ENCODE measurements at places on chromosomes 12 and 14. TPM values are rescaled to one million over a fixed set of nuclear protein-coding genes. Genes with fewer than 3 reads are reported as not detected.

DNA sequence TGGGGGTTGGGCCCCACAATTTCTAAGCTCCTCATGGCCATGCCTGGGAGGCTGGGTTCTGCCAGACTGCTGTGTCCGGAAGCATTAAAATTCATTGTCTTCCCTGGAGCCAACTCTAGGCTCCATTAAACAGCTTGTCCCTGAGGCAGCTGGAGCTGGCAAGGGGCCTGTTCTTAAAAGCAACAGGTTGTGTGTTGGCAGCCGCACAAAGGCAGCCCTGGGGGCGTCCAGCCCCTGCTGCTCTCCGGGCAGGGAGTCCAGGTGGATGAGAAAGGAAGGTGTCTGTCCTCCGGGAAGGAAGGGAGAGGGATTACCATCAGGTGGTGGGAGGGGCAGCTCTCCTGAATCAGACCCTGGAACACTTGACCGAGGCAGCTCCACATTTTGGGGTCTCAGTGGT, 98.9 kb downstream of the CHST11 start:
- ATAC-seq, result no peak

- no peak for ATAC-seq
Measured at GRCh38 chr14:59305836-59306555, 117.5 kb downstream of the DAAM1 start.

The SOAT2 gene
- total RNA-seq, result 1.1 TPM

DNA sequence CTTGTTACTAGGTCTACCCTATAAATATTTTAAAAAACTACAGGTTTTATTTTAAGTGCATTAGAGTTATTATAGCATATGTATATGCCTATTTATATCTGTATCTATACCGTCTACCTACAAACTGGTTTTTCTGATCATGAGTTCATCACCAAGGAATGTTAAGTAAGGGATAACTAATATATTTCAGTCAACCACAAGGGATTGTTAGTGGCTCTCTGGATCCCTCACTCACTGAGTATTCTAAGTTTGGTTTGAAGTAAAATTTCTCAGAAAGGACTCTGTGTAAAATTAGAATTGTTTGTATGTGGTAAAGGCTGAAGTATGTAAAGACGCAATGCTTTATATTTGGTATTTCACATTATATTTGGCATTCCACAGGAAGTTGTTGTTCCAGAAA, 4.8 kb downstream of the EPYC start:
- no peak for ATAC-seq

DNA sequence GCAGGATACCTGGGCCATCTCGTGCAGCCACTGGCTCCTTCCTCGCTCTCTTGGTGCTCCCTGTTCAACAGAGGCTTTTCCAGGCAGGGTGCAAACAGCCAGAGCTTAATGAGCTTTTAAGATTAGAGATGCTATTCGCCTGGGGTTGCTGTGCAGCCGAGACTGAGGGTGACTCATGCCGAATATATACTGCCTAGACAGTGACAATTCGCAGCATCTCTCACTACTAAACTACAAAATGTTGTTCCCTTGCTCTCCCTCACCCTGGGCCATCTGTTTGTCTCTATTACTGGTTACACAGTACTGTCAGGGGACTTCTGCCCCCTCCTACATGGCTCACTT, 26.0 kb upstream of the TESC start:
- no peak for ATAC-seq

The RNU6-7 gene
- total RNA-seq, result not detected

Data from activated T-helper 17 cell treated with anti-CD3 and anti-CD28 coated beads, Interleukin-2, amount 50 U/mL, for 72 hours (primary cell).